ENCODE measurements at places on chromosomes 3 and 15. TPM values are rescaled to one million over a fixed set of nuclear protein-coding genes. Genes with fewer than 3 reads are reported as not detected.

The EPHA3 gene
- not detected for total RNA-seq

The KNG1 gene
- 0.25 TPM for total RNA-seq

The MAP6D1 gene
- total RNA-seq = 5.3 TPM

The DGKG gene
- 4.8 TPM for total RNA-seq

The PDCD10 gene
- total RNA-seq = 59.0 TPM

The SLC12A1 gene
- not detected for total RNA-seq

The SLC9A9 gene
- total RNA-seq = 0.20 TPM

The GPR62 gene
- not detected for total RNA-seq

The GOLGA8G gene
- not detected for total RNA-seq

The SH2D7 gene
- total RNA-seq = not detected

The CADM2 gene
- total RNA-seq = not detected

The DPPA4 gene
- 0.27 TPM for total RNA-seq

The STT3B gene
- 131 TPM for total RNA-seq

The ROPN1 gene
- not detected for total RNA-seq
